ENCODE measurements at places on chromosomes 11 and 22.

DNA sequence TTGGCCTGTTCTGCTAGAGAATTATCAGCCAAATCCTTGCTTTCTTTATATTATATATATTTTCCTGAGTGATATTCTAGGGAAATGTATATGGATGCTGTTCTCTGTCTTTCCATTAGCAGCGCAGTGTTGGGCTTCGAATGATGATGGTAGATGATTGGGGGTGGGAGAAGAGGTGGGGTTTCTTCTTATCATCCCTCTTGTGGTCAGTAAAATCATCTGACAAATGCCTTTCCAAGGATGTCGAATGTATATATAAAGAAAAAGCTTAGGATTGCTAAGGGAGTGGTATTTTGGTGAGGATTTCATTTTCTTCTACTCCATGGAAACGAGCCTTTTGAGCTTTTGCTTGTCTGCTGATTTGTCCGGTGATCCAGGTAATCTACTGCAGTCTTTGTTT is 48.9 kb downstream of the ARHGEF12 start:
- DNase-seq = no peak

DNA sequence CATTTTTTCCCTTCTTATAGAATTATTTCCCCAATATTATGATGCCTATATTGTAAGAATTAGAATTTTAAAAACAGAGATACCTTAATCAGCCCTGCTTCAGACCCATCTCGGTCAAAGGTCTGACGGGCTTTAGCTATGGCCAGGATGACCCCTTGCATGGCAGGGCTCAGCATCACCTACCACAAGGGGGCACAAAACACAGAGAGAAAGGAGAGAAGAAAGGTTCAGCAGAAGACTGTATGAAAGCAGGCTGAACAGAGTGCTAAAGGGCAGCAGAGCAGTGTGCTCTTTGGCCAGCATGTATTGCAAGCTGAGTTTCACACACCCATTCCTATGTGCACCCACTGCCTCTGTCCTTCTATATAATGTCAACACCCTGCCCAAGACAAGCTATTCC is 26.8 kb downstream of the CLDN25 start:
- no peak for DNase-seq

DNA sequence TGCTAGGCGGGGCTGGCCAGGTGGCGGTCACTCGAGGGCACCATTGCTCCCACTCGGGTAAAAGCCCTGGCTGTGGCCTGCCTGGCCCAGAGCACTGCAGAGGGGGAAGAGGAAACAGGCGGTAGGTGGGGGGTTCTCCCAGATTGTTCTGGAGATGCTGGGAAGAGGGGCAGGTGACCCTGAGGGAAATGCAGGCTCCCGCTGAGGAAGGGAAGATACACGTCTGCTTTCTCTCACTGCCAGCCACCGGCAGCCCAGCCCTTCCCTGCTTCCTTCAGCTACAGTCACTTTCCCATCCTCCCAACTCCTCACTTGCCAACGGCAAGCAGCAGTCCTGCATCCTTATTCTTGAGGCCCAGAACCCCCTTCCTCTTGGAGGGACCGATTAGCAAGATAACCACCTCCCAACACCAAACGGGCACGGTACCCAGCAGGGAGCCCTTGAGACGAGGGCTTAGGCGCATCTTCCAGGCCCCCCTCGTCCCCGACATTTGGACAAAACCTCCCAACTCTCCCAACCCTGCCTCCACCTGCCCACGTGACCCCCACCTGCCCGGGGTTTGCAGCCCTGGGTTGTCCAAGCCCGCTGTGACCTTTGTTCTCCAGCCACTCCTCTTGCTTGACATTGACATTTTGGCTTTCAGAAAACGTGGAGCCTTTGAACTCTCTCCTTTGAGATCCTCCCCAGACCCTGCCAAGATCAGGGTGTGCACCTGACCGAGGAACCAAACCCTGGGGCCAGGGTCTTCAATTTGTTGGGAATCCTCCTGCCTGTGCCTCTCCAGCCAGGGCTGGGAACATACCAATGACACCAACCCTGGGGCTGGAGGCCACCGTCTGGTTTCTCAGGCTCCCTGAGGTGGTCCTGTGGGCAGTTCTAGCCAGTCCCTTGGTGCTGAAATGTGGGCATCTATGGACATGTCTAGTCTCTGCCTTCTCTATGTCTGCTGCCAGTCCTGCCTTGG is 48.8 kb upstream of the TTLL12 start:
- no peak for DNase-seq

DNA sequence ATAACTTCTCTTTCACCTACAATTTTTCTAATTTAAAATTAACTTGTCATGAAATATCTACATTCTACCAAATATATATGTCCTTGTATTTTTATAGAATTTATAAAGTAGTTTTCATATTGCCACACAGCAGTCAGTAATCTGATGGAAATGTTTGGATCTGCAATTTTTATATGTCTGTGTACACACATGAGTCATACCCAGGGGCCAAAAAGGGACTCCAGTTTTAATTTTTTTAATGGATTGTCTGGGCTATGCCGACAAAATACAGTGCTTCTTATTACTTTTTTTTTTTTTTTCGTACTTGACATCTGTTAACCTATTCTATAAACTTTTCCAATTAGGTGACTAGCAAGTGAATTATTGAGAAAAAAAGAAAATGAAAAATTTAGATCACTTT is 6.3 kb downstream of the GUCY1A2 start:
- DNase-seq = no peak

DNA sequence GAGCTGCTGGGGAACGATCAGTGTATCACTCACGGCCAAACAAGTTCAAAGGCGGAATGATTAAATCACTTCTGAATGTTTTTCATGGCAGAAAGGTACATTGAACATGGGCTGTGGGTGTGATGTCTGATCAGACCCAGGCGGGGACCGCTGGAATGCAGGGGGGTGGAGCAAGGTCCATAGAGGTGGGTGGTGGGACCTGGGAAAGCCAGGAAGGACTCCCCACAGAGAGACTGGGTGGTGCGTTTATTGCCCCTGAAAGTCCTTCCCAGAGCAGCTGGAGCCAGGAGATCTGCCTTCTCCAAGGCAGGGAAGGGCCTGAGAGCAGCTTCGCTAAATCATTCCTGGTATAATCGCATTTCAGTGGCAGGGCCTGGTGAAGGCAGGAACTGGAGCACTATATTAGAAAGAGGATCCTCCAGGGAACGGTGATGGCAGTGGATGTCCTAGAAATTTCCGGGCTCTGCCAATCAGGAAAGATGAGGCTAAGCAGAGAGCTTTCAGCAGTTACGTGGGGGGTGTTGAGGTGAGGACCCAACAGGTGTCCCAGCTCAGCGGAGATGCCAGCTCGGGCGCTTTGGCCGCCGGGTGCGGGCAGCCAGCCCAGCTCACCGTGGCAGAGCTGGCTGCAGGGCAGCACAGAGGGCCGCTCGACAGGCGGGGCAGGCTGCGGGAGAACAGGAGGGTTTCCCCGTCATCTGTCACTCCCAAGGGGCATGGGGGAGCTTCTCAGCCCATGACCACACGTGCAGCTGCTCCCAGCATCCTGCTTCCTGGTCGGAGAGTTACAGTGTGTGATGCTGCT is 271.7 kb downstream of the CTTN start:
- DNase-seq = no peak

- DNase-seq = no peak
Observed at GRCh38 chr22:37520776-37521191, 1.6 kb upstream of the CARD10 start.

GRCh38 chr22:44581096-44581435 is 83.0 kb upstream of the RTL6 start:
- no peak for DNase-seq

GRCh38 chr11:13184295-13184794 is 93.2 kb upstream of the BMAL1 start:
- no peak for DNase-seq

GRCh38 chr11:90890347-90890746 is 667.5 kb upstream of the CHORDC1 start:
- no peak for DNase-seq

- DNase-seq = no peak
Observed at GRCh38 chr11:93756748-93757147, 15.3 kb downstream of the C11orf54 start.

GRCh38 chr22:43228330-43228729 is 41.4 kb upstream of the TTLL12 start:
- no peak for DNase-seq

GRCh38 chr11:59062602-59063529 is 23.2 kb upstream of the GLYATL1B start:
- DNase-seq = no peak

- DNase-seq = no peak
Observed at GRCh38 chr11:10679644-10680043, 13.9 kb downstream of the IRAG1 start.

DNA sequence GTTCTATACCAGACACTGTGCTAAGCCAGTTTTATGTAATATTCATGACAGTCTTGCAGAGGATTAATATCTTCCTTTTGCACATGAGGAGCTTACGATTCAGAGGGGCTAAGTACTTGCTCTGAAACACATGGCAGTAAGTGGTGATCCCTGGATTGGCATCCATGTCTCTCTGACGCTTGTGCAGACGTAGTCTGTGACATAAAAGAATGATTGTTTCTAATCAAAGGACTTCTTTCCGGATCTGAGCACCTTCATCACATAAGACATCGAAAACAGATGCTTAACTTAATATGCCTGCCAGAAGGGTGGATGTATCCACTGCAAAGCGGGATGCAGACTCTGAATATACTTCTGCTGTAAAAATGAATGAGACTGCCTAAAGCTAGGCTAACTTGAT is 74.8 kb downstream of the ARHGAP42 start:
- DNase-seq = no peak

DNA sequence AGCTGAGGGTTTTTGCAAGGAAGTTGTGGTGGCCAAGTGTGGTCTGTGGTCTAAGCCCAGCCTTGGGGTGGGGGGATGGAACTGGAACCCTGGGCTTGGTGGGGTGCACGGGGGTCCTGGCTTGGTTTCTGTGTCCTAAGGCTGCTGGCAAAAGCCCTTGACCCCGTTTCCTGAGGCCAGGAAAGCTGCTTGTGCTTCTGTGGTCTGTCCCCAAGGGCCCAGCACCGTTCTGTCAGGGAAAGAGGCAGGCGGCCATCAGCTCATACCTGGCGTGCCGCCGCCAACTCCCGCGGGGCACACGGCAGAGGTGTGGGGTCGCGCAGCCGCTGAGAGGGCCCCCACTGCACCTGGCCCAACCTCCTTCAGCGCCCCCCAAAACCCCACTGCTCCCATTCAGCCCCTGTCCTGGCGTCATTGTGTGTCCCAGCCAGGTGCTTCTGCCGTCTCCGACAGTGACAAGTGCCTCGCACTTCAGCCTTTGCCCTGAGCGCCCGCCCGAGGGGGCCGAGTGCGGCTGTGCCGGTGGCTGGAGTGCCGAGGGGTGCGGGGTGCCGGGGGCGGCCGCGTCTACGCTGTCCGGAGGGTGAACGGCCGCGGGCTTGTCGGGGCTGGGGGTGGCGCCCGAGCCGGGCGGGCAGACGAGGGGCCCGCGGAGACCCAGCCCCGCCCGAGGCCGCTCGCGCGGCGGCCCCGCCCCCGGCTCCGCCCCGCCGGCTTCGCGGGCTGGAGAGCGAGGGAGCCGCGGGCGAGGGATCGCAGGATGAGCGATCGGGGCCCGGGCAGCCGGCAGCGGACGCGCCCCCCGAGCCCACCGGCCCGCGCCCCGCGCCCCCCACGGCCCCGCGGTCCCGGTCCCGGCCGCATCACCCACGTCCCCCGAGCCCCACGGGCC is at the start of gene CNIH2:
Gene CNIH2, plus strand, starts transcription at position 705 of the 892 bp plus-strand sequence. CDS start 282 bp downstream, outside the sequence.
- DNase-seq = no peak

- DNase-seq = no peak
Observed at GRCh38 chr11:46414466-46414796, 22.9 kb upstream of the CHRM4 start.

GRCh38 chr11:38927993-38928392 is 2330.0 kb upstream of the RAG2 start:
- DNase-seq = no peak

DNA sequence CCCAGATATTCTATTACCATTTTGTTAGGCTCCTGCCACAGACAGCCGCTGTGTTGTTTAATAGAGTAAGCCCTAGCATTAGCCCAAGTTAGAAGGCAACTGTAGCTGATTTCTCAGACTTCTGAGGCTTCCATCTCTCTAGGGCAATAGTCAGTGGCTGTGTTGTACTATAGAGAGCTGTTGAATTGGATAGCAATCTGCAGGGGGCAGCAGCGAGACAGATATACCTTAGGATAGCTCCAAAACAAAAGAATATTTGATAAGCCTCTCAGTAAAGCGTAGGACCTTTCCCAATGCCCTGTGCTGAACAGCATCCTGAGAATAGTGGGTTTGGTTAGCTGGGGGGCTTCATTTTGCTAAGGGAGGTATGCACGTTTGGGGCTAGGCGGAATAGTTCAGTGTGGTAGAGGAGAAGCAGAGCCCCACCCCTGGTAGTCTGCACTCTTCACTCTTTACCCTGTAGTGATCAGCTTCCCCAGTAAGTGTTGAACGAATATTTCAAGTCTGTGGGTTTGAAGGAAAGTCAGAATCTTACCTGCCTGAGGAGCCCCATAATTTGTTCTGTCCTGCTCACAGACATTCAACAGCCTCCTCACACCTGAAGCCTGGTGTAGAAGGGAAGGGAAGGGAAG is 515.1 kb downstream of the INSC start:
- no peak for DNase-seq

GRCh38 chr22:17580441-17581031 is 17.2 kb downstream of the SLC25A18 start:
- DNase-seq = no peak

GRCh38 chr11:45027312-45027711 is 76.6 kb upstream of the TP53I11 start:
- no peak for DNase-seq

GRCh38 chr11:82631722-82632630 is 101.7 kb downstream of the FAM181B start:
- no peak for DNase-seq

GRCh38 chr11:63371396-63371795 is 1.8 kb downstream of the SLC22A9 start:
- no peak for DNase-seq

GRCh38 chr11:131817687-131818188 is 447.3 kb downstream of the NTM start:
- no peak for DNase-seq

GRCh38 chr11:124467381-124467927 is 22.0 kb upstream of the OR8B8 start:
- no peak for DNase-seq

GRCh38 chr22:48779661-48780596 is 1047.7 kb downstream of the BRD1 start:
- no peak for DNase-seq

Measured in central memory CD8-positive, alpha-beta T cell (primary cell).